ENCODE measurements at places on chromosomes 1 and 21. TPM values are rescaled to one million over a fixed set of nuclear protein-coding genes. Genes with fewer than 3 reads are reported as not detected.
A peak's percentile ranks its signal among the peaks of the same experiment; 100 is the strongest.

GRCh38 chr1:116405241-116406135 is 32.4 kb downstream of the ATP1A1 start:
- no peak for DNase-seq

- no peak for DNase-seq
Measured at GRCh38 chr1:179287946-179288345, 5.7 kb upstream of the SOAT1 start.

Gene NTRK1
- 0.21 TPM for total RNA-seq

DNA sequence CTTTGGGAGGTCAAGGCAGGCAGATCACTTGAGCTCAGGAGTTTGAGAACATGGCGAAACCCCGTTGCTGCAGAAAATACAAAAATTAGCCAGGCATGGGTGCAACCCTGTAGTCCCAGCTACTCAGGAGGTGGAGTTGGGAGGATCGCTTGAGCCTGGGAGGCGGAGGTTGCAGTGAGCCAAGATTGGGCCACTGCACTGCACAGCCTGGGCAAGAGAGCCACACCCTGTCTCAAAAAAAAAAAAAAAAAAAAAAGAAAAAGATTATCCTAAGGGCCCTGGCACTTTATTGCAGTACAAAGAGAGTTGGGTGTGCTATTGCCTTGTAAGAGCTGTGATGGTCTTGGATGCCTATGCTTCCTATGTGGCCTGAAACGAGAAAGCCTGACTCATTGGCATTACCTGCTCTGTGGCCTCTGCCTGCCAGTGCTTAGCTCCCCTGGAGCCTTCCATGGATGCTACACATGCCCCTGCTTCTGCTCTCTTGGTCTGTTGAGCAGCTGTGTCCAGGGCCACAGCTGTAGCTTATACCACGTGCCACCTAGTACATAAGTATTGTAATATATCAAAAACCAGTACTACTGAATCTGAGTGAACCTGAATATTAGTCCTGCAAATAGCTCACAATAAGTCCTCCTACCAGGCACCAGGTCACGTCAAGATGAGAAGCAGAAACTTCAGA is 45.8 kb downstream of the DNAJC6 start:
- DNase-seq, result no peak

Gene ARMH1
- total RNA-seq, result 2.8 TPM

DNA sequence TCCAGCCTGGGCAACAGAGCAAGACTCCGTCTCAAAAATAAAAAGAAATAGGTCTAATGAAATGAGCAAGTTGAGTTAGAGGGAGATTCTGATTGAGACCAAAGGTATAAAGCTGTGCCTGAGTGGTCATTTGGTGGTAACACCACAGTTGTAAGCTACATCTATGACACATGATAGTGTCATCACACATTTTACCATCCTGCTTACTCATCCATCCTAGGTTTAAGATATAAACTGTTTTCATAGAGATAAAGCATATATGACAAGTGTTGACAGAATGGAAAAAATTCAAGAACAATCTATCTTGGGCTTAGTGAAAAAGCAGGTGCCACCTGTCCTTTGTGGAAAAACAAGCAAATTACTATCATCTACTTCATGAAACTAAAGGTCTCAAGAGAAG is 7.1 kb upstream of the CFAP141 start:
- DNase-seq, result no peak

Gene PAPPA2
- total RNA-seq, result 0.03 TPM

- DNase-seq, result no peak
Measured at GRCh38 chr1:8632102-8632501, 185.3 kb downstream of the RERE start.

- peak; percentile 93 for DNase-seq
Measured at GRCh38 chr1:52002038-52002917, 11.8 kb upstream of the RAB3B start.

Gene RXRG
- total RNA-seq, result not detected

GRCh38 chr1:206128196-206128595 is 11.0 kb upstream of the AVPR1B start:
- no peak for DNase-seq

DNA sequence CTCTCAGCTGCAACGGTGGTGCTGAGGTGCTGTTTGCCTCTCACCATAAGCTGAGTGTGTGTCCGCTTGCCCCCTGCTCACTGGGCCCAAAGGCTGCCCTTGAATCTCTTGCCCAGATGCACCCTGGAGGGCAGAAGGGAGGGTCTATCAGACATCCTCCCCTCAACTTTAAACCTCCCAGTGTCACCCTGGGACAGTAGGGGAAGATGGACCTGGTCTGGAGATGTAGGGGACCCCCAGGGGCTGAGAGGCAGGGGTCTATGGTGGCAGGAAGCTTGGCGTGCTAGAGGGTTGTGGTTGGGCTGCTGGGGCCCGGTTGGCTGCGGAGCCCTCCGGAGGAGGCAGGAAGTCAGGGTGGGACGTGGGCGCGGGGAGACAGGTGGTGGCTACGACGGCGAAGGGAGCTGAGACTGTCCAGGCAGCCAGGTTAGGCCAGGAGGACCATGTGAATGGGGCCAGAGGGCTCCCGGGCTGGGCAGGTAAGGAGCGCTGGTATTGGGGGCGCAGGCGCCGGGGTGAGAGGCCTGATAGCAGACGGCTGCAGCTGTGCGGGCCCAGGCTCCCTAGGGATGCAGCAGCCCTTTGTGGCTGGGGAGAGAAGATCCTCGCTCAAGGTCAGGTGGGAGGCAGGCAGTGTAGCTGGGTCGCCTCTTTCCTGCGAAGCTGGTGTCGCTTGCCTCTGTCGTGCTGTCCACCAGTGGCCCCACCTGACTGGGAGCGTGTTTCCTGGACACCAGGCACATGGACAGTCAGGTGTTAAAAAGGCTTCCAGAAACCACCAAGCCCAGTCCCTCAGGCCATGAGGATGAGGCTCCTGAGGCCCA is at the start of gene LCK:
Gene LCK, plus strand, starts transcription at position 373 of the 824 bp plus-strand sequence. CDS start 23,065 bp downstream, outside the sequence.
- DNase-seq, result no peak

DNA sequence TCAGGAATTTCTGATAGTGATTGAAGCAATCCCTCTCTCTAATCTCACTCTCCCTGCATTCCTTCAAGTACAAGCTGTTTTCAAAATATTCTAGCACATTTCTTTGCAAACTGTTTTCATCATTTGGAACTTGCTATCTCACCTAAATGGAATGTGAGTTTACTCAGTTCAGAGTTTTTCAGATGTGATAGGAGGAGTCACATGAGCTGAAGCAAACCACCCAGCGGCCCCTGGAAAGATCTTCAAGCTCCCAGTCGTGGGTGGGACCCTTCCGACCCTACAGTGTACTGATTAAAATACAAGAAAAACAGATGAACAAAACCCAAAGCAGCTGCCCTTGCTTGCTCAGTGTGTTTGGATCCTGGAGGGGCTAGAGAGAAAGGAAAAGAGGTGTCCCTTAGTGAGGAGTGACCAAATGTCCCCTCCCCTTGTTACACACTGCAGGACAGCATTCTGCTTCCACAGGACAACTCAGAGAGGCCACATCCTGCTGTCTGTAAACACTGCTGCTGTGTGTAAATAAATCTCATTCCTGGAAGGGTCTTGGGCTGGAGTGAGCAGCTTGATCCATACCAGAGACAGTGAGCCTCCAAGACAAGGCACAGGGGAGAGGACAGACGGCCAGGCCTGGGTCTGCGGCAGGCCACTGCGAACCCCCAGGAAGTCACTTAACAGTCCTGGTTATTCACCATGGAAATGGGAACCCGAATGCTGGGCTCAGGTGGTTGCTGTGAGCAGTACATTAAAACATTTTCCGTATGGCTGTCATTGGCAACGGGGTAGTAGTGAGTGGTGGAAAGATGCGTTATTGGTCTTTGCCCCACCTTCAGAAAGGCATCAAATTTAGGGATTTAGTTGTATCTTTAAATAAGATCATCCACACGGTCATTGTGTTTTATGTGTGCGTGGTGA is 229.2 kb downstream of the RHOU start:
- peak; percentile 81 for DNase-seq

Gene RPTN
- total RNA-seq, result not detected

GRCh38 chr21:27639286-27639685 is 672.4 kb upstream of the ADAMTS5 start:
- no peak for DNase-seq

DNA sequence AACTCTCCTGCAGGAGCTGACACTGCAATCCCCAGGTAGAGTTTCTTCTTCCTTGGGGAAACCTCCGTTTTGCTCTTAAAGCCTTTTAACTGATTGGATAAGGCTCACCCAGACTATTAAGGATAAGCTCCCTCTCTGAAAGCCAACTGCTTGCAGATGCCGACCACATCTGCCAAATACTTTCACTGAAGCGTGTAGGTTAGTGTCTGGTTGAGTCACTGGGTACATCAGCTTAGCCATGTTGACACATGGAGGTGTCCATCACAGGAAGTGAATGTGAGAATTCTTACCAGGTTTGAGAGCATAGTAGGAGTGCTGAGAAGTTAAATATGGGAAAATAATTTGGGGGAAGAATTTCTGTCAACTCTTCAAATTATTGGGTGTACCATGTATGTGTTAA is 202.0 kb downstream of the AJAP1 start:
- no peak for DNase-seq

DNA sequence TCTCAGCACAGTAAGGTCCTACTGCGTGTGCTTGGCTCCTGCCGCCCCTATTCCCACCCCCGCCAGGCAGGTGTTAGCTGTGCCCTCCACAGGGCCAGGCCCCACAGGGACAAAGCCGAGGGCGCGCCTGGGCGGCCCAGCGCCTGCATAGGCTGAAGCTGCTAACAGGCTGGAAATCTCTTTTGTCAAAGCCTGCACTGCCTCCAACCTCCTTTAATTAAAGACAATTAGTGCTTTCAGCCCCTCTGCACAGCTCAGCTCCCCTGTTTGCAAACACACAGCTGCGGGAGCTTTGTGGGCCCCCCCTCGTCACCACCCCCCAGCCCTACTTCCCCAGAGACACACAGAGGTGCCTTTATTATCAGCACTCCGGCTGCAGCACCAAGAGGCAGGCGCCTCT is 95.9 kb downstream of the EPHB2 start:
- no peak for DNase-seq

- no peak for DNase-seq
Measured at GRCh38 chr1:156152628-156153027, 757 bp upstream of the SEMA4A start.

DNA sequence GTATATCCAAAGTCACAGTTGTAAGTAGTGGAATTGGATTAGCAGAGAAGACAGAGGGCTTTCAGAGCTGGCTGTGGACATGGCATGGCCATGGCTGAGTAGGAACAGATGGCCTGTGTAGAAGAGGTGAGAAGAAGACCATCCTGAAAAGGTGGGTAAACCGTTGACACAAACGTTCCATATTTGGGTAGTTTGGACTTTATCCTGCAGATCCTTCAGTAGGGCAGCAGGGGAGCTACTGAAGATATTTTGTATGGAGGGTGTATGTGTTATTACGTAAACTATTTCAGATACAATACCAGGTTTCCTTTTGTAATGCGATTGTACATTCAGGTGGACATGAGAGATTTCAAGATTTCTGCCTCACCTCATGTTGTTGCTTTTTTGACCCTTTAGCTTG is 1.6 kb downstream of the UTP11 start:
- no peak for DNase-seq

Gene AMY1B
- not detected for total RNA-seq

Gene GBP3
- 2.5 TPM for total RNA-seq

Gene ATP6V0B
- 134 TPM for total RNA-seq

DNA sequence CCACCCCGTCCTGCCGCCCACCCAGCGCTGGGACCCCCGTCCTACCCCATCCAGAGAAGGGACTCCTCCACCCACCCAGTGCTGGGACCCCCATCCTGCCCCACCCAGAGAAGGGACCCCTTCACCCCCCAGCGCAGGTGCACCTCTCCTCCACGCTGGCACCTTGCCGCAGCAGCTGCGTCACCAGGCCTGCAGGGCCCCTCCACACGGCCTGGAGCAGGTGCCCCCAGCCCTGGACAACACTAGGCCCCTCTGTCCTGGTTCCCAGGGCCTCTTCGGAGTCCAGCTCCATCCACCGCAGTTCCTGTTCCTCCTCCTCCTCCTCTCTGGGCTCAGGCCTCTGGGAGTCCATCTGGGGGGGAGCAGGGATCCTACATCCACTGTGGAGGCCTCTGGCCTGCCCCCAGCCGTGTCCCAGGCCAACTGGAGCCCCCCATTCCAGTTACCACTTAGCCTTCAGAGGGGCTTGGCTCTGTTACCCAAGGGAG is 378 bp downstream of the ANKRD65 start:
- no peak for DNase-seq

DNA sequence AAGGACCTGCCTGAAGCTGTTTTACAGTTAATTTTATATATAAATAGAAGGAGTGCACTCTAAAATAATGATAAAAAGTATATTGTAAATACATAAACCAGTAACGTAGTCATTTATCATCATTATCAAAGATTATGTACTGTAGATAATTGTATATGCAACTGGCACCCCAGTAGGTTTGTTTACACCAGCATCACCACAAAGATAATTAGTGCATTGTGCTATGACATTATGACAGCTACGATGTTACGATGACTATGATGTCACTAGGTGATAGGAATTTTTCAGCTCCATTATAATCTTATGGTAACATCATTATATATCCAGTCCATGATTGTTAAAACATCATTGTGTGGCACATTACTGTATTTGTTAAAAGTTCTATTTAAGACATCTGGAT is 185.2 kb downstream of the LBR start:
- DNase-seq, result no peak

DNA sequence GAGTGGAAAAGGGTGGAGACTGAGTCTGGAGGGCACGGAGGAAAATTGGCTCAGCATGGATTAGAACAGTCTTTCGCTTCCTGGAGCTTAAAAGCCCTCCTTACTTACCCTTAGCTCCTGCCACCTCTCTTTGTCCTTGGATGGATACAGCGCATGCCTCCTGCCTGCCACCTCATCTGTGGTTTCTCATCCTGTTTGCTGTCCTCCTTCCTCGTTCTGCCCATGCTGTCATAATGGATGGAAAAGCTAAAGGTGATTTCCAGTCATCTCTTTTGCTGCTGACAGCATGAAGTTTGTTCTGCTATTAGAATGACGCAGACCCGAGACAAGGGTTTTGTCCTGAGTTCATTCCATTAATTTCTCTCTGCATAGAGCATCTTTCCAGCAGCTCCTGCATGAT is 425.9 kb downstream of the KIF26B start:
- DNase-seq, result no peak

DNA sequence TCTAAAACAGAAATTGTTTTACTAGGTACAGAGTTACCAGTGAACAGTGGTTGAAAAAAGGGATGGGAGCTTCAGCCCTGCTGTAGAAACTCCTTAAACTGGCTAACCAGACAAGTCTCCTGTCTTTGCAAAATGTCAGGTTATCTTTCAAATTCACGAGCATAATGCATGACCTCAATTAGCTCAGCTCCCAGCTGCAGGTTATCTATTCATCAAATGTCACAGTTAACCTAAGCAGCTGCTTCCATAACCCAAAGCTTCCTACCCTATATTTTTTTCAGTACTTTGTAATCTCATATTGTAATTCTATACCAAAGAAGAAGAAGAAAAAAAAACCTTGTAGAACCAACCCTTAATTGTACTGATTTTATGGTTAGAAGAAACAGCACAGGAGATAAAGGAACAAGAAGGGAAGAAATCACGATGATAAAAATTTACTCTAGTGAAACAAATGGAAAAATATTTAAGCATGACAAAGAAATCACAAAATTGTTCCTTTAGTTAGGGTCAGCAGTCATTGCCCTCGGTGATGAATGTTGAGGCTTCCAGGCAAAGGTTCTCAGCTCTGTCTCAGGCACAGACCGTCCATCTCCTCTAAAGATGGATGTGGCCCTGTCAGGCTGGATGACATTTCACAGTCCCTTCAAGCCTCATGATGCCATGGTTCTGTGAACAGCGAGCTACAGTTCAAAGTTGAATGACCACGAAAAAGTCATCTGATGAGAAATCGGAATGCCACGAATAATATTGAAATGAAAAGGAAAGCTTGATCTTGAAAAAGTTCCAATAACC is 95.9 kb downstream of the PLD5 start:
- no peak for DNase-seq

Gene HAO2
- not detected for total RNA-seq
